ENCODE measurements at places on chromosomes 16 and 17. TPM values are rescaled to one million over a fixed set of nuclear protein-coding genes. Genes with fewer than 3 reads are reported as not detected.

The DYNLRB2 gene
- polyA plus RNA-seq, result 7.8 TPM

The MED1 gene
- polyA plus RNA-seq, result 48.7 TPM

The STAC2 gene
- 4.6 TPM for polyA plus RNA-seq

The PITPNM3 gene
- 10.0 TPM for polyA plus RNA-seq

DNA sequence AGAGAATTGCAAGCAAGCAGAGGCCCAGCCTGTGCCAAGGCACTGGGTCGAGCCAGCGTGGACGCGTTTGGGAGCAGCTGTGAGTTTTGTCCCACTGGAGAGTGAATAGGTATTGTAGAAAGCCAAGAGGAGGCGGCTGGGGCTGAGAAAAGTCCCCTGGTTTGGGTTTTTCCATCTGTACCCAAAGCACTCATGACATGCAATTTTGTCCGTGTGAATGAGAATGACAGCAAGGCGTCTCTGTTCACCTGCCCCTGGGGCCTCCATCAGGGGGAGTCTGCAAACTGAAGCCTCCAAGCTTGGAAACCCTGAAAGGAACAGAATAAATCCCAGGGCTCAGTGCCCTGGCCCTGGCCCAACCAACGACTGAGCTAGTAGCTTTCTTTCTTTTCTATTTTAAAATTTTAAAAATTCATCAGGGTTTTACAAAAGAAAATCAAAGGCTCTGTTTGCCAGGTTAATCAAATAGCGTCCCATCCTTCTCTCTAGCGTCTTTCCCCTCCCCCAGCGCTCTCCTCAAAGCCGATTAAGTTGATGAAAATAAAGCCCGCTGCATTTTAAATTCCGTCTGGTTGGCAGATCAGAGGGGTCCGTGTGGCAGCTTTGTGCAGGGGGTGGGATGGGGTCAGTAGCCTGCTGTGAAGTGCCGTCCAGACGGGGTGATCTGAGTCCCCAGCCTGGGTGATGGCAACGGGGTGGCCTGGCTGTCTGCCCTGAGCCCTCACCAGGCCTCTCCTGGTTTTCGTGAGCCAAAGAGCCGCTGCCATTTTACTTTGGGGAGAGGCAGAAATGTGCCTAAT lies 171.0 kb downstream of the KATNIP start:
- no peak for DNase-seq

GRCh38 chr16:88507231-88507743 lies 54.2 kb downstream of the ZFPM1 start:
- no peak for DNase-seq

DNA sequence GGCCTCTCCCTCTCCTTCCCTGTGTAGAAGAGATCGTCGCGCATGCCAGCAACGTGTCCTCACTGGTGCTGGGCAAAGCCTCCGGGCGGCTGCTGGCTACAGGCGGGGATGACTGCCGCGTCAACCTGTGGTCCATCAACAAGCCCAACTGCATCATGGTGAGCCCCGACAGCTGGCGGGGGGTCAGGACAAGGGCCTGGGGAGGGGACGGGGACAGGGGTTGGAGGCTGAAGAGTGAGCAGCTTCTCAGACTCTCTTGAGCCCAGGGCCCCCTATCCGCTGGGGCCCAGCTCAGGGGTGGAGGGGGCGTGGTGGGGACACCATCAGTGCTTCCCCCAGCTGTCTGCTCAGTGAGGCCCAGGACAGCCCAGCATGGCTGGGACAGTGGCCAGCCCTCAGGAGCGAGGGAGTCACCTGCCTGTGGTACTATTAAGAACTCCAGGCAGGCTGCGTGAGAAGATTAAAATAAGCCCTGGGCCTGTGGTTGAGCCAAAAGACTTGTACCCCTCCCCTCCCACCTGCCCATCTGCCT lies 6.2 kb downstream of the KATNB1 start:
- DNase-seq, result no peak

- DNase-seq, result no peak
Measured at GRCh38 chr17:2693561-2694380, 17.8 kb downstream of the CLUH start.

DNA sequence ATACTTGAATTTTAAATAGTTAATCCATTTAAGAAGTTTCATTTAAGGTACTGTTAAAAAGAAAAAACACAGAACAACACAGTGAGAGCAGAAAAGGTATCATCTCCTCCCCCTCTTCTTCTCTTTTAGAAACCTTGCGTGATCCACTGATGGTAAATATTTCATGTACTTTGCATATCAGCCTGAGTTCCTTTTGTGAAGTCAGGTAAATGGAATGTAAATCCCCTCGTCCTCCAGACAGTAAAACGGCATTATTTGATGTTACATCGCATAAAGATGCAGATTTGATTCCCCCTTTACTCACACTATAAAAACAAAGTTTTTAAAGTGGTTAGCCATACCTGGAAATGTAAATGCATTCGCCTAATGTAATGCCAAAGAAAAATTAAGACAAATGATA lies 234.4 kb downstream of the WWOX start:
- DNase-seq, result no peak

DNA sequence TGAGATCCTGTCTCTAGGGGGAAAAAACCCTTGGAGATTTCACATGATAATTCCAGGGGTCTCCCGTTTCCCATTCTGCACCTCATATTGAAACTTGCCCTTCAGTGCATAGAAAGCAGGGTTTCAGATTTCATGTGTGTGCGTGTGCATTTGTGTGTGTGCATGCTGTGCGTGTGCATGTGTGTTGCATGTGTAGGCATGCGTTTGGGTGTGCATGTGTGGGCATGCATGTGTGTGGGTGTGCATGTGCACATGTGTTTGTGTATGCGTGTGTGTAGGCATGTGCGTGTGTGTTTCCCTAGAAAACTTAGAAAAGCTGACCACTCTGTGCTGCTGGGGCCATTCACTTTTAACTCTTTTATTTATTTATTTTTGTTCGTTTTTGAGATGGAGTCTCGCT lies 40.0 kb downstream of the IL21R start:
- DNase-seq, result no peak

- DNase-seq, result no peak
Measured at GRCh38 chr17:21545064-21545463, 147.3 kb upstream of the KCNJ18 start.

Data from renal pelvis (tissue), 12 donors.